SK-N-SH (cell line): ENCODE measurements at places on chromosomes 1 and 21. TPM values are rescaled to one million over a fixed set of nuclear protein-coding genes. Genes with fewer than 3 reads are reported as not detected.

- no peak for DNase-seq
These were observed 20.4 kb downstream of the DENND2D start for GRCh38 chr1:111179968-111180533.

DNA sequence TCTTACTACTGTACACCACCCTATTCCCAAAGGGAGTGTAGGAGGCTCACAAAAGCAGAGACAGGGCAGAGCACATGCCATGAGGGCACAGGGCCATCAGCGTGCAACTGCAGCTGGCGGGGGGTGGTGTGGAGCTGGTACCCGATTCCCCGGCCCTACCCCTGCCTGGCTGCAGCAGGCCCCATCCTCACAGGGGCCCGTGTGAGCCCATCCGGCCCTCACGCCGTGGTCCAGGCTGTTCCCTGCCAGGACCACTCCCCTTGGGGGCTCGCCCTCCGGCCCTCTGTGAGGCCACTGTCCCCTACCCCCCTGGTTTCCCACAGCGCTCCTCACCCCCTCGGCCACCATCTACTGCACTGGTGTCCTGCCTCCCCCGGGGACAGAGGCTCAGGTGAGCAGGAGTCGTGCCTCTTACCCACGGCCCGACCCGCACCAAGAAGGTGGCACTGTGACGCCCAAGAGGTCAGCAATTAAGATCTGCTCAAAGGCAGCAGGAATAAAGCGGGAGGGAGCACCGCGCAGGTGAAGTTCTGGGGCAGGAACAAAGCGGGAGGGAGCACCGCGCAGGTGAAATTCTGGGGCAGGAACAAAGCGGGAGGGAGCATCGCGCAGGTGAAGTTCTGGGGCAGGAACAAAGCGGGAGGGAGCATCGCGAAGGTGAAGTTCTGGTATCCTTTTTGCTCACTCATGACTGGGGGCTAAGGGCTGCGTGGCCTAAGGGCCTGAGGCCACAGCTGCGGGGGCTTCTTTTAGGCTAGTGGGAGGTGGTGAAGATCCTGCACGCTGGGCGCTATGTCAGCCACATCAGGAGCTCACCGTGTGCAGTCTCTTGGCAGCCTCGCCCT lies 3.9 kb downstream of the POFUT2 start:
- no peak for DNase-seq

Gene IKBKE
- 14.2 and 14.5 TPM in 2 replicates for polyA plus RNA-seq

Gene GJC2
- polyA plus RNA-seq, result 0.92 and 0.97 TPM in 2 replicates

Gene GUCA2A
- not detected in 2 replicates for polyA plus RNA-seq

Gene TMEM269
- 0.05 and 0.08 TPM in 2 replicates for polyA plus RNA-seq

Gene GUCA2B
- polyA plus RNA-seq, result not detected in 2 replicates
